Activated CD4-positive, alpha-beta T cell treated with anti-CD3 and anti-CD28 coated beads, Interleukin-2, Interleukin-4, amounts not matched to agents 100 ng/mL and 50 ng/mL, durations not matched to agents 16 hours and 8 hours (primary cell): ENCODE measurements at places on chromosomes 11 and 22.

- DNase-seq, result no peak
Observed at GRCh38 chr11:117984476-117984875, 1.7 kb upstream of the IL10RA start.

GRCh38 chr11:19441752-19442553 is 201.2 kb upstream of the E2F8 start:
- DNase-seq, result peak; percentile 89

DNA sequence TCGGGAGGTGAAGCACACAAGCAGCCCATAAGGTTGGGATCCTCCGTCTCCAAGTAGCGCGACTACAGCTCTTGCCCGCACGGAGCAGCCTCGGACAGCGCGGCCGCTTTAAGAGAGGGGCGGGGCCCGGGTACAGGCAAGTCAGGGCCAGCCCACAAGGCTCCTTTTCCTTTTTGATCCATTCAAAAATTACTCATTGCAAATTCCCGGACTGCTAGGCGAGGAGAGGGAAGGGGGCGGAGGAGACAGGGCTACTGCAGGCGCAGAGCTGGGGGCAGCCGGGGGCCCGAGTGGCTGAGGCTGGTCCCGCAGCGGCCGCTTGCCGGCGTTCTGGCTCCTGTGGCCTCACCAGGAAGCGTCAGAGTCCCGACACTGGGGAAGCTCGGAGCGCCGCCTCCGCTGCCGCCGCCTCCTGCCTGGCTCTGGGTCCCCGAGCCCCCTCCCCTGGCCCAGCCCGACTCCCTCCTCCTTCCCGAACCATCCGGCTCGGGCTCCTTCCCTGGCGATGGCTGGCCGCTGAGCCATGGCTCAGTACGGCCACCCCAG is at the start of gene UBASH3B:
TSS of gene UBASH3B (plus strand) at position 196 of the 546 bp plus-strand sequence. CDS start at position 524, 328 bp downstream.
- DNase-seq, result peak; percentile 63

- DNase-seq, result no peak
Observed at GRCh38 chr11:126624506-126624905, 269.0 kb downstream of the ST3GAL4 start.

DNA sequence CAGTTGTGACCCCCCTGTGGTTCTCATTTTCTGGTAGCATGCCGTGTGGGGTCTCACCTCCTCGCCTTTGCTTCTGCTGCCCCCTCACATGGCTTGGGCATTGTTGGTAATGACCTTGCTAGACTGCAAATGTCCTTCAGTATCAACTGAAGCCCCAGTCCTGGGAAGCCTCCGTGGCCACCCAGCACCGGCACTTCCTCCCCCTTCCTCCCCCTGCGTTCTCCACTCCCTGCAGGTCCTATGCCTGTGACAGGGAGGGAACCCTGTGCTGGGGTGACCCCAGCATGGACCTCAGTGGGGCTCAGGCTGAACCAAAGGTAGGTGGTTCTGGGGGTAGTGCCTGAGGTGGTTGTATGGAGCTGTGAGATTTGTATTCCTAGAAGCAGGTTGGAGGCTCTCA is 5.9 kb downstream of the ST3GAL4 start:
- no peak for DNase-seq

- no peak for DNase-seq
Observed at GRCh38 chr11:29336727-29337575, 679.9 kb downstream of the KCNA4 start.

- no peak for DNase-seq
Observed at GRCh38 chr11:123122341-123122740, 60.4 kb upstream of the HSPA8 start.

GRCh38 chr22:47334601-47335000 is 572.2 kb downstream of the TBC1D22A start:
- DNase-seq, result no peak

DNA sequence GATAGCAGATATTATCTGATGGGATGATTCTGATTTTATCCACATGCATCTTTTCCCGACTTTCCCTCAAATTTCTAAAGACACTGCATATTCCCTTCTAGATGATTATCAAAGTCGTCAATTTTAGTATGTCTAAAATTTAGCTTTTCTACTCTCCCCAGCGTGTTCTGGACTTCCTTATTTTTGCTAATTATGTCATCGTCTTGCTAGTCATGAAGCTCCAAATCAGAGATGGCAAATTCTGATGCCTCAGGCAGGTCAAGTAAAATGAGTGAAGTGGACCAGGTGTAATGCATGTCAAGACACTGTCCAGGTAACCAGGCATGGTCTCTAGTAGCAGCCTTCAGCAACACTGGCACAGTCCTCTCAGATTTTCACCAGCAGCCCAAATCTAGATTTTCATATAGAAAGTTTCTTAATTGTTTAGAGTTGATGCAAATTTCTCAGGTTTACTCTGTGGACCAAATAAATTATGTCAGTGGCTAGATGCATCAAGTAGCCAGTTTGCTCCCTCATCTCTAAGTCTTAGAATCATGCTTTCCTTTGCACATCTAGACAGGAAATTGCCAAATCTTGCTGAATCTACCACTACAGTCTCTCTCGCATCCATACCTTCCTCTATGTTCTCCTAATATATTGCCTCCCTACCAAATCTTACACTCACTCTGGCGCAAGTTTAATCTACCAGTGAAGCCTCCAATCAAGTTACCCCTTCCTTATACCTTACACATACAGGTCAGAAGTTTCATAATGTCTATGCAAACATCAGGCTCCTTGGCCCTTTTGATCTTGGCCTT is 10.6 kb downstream of the HSD17B12 start:
- DNase-seq, result no peak

GRCh38 chr11:45262900-45263299 is 23.2 kb downstream of the SYT13 start:
- no peak for DNase-seq

GRCh38 chr11:8610532-8611116 is 16.6 kb upstream of the STK33 start:
- peak; percentile 6 for DNase-seq

DNA sequence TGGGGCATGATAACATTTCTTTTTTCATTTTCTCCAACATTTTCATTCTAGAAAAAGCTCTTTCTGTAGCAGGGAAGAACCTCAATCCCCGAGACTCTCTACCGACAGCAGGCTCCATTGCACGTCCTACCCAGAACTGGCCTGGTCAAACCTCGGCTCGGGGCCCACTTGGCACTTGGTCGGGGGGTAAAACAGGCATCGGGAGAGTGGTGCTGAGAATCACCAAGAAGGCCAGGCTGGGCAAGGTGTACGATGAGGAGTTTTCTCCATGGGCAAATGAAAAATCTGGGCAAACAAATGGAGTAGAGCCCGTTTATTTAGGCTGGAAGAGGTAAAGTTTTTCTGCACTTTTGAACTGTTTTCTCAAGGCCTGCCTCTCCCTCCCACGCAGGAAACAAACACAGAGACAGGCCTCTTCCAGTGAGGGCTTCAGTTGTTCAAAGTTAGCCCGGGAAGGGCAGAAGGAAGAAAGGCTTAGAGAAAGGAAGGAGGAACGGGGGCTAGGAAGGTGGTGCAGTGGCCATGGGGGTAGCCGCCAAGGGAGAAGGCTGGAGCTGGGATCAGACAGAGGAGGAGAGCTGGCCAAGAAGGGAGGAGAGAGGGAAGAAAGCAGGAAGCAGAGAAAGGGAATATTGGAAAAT is 87.6 kb downstream of the ETS1 start:
- no peak for DNase-seq

DNA sequence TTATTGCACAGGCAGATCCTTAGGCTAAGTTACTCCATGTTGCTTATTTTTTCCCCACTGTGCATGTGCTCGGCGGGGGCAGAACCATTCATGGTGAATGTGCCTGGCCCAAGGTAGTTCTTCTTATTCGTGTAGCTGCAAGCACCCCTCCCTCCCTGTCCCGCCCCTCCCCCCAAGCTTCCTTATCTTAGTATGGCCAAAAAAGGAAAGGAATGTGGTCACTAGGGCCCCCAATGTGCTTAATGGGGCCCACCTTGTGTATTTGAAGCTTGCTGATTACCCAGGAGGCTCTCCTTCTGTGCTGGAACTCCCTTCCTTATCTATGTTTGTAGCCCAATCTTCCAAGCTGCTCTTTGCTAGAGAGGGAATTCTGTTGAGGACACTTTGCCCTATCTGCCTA is 1259.7 kb upstream of the RAG2 start:
- DNase-seq, result no peak

- peak; percentile 23 for DNase-seq
Observed at GRCh38 chr11:121035780-121036179, 11.9 kb downstream of the TBCEL start.

DNA sequence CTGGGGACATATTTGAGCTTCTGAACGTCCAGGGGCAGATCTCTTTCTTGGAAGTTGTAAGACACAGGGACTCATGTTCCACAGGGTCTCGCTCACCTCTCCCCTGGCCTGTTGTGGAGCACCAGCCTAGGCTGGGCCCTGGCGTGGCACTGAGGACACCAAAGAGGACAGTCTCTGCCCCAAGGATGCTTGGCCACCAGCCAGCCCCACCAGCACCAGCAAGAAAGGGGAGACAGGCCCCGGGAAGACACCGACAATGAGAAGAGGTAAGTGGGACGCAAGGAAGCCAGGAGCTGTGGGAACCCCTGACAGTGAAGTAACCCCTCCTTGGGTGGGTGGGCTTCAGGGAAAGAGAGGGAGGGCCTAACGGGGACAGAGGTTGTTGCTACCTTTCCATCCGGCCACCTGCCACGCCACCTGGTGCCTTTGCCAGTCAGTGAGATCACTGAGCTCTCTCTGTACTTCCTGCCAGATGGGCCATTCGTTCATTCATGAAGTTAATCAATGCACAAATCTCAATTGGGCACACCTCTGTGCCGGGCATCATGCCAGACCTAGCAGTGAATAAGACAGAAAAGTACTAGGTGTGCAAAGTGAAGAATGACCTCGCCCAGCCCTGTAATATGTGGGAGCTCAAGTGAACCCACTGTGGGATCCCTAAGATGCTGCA is 11.1 kb downstream of the APOL5 start:
- DNase-seq, result no peak

- DNase-seq, result no peak
Observed at GRCh38 chr11:38766796-38767195, 2168.8 kb upstream of the RAG2 start.

DNA sequence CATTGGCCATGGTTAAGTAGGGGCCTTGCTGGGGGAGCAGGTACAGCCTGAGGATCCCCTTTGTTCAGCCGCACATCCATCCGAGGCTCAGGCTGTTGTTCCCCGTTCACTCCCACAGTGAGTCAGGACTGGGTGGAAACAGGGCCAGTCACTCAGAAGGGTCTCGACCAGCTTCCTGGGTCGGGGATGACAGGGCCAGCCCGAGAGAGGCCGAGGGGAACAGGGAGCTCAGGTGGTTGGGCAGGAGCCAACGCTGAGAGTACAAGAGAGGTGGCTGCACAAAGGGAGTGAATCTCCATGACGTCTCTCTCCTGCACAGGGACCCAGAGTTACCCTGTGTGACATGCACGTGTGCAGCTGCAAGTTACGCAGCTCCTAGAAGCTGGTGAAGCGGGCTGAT is 97.2 kb upstream of the SHANK2 start:
- no peak for DNase-seq

GRCh38 chr22:26907366-26907765 is 250.0 kb downstream of the MIAT start:
- no peak for DNase-seq
